SK-N-DZ (cell line): ENCODE measurements at places on chromosomes 1 and 21.

DNA sequence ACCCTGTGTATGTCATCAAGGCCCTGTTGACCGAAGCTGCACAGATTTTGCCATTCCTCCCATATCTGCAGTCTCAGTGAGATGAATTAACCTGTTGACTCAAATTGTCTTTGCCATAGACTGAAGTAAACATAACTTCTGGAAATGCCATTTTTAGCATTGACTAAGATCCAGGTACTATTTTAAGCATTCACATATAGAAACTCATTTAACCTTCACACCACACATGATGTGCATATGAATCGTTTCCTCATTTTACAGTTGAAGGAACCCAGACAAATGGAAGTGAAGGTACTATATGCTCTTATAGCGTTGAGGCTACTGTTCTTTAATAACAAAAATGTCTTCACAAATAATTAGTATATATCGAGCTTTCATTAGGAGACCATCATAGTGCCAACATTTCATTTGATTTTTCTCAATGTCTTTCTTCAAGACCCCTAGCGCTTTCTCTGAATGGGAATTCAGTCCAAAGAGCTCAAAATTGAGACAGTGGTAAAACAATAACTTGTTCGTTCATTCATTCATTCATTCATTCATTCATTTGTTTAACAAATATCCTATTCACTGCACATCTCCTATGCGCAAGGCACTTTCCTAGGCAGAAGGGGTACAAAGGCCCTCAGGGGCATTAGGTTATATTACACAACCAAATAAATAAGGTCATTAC lies 444.7 kb downstream of the ADGRL2 start:
- no peak for DNase-seq

GRCh38 chr1:54546651-54547401 lies 1.2 kb upstream of the ACOT11 start:
- DNase-seq = peak; percentile 49

- no peak for DNase-seq
These were observed 16.5 kb upstream of the NPHP4 start for GRCh38 chr1:6008696-6009095.

DNA sequence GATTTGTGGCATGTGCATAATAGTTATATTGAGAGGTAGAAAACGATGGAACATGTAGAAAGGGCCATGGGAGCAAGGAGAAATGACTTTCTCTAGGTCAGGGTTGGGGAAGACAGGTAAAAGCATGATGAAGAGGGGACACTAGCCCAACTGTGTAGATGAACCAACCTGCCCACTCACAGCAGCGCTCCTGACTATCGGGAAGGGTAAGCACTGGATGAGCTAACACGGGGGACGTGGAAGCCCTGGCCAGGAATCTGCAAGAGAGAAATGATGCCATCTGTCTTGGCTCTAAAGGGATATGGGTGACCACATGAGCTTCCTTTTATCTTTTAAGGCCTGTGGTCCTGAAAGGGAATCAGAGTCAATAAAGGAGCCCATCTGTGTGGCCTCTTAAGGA lies 36.2 kb upstream of the TMEM125 start:
- DNase-seq = no peak

DNA sequence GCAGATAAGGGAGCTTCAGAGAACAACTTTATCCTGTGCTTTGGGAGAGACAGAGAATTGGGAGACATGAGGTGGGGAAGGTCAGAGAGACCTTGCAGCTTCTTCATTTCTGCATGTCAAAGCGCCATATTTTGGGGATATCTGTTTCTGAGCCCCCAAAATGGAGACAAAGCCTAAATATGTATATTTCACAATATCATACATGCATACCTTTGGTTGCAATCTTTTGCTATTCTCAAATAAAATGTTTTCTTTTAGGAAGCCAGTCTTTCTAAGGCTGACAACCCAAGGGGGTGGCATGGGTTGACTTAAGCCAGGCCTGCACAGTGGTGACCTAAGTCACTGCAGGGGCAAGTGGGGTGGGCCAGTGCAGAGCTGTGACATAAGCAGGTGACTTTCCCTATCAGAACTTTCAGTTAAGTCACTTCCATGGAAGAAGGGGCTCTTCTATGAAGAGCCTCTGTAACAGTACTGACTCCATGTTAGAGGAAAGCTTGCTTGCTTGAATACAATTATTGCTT lies 13.9 kb upstream of the MRPL55 start:
- no peak for DNase-seq

- DNase-seq = no peak
These were observed 23.8 kb downstream of the PTTG1IP start for GRCh38 chr21:44849616-44850130.

GRCh38 chr1:205920861-205921569 lies 22.2 kb downstream of the SLC26A9 start:
- DNase-seq = no peak

DNA sequence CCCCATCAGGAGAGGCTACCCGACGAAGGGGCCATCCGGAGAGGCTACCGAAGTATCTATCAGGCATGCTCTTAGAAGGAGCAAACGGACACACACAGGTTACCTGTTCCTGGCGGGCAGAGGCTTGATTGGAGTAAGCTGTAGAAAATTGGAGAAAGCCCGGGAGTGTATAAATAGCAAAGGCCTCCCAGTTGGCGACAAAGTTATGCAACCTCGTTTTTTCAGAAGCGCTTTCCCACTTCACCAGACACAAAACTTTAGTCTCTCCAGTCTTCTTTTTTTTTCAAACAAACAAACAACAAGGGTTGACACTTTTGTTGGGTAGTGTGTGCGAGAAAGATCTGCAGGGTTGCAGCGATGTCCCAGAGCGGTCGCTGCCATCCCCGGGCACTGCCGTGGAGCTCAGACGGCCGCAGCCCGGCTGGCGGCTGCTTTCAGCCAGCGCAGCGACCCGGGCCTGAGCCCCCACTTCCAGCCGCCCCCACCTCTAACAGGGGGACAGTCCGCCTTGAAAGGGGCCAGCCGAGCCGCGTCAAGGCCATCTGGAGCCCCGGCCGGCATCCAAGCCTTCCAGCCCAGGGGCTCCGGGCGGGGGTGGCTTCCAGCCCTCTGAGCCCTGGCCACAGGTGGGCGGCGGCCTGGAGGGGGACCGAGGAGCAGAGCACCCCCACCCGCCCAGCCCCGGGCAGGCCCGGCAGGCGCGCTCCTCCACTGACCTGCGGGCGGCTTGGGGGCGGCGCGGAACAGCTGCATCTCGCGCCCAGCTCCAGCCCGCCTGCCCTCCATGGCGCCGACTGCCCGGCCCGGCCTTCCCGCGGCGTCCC lies 616 bp downstream of the MCOLN3 start:
- no peak for DNase-seq

GRCh38 chr21:44262338-44263056 lies 800 bp upstream of the DNMT3L start:
- DNase-seq = no peak

DNA sequence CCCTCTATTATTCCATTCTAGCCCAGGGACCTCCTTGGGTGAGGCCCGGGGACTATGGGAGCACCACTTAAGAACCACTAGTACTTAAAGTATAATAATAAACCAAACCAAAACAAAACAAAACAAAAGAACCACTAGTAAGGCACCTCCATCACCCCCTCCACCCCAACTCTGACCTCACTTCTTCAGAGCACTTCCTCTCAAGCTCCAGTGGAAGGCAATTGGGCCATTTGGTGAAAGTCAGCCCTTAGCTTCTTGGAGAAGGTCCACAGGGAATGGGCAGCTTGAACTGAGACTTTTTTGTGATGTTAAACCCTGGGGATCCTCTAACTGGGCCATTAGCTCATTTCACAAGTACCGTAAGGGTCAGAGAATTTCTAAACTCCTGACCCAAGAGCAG lies 237.3 kb downstream of the RHOU start:
- DNase-seq = no peak

GRCh38 chr1:150094734-150095265 lies 27.2 kb downstream of the VPS45 start:
- DNase-seq = no peak

DNA sequence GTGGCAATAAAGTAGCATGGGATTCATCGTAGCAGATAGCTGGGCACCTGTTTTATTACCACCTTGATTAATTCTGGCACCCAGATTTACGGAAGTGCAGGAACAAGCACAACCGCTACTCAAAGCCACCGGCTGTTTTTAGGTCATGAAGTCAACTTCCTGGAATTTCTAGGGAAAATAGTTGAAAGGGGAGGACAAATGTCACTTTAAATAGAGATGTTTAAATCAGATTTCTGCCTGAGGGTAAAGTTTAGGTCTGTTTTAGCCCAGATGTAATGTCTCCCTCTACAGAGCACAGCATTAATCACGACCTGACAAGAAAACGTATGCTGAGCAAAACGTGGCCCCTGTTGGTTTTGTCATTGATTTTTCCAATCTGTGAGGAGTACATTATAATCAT lies 8.0 kb downstream of the ADGRL2 start:
- DNase-seq = peak; percentile 88

- DNase-seq = peak; percentile 50
These were observed 3.6 kb downstream of the CR1 start for GRCh38 chr1:207499573-207499972.

DNA sequence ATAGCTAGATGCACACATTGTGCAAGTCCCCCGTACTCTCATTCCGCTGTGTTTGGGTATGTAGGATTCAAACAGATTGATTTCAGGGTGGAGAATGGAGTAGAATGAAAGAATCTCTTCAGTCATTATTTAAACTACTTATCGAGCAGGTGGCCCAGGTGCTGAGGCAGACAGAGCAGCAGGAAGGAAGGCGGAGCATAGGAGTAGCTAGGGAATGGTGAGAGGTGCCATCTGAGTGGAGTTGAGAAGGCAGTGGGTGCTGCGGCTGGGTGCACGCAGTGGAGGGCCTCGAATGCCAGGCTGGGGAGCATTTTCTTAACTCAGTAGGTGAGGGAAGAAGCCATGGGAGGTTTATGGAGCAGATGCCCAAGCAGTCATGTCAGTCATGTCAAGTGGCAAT lies 45.2 kb upstream of the CD101 start:
- DNase-seq = no peak

- DNase-seq = no peak
These were observed 6.9 kb downstream of the PDPN start for GRCh38 chr1:13590486-13590885.

DNA sequence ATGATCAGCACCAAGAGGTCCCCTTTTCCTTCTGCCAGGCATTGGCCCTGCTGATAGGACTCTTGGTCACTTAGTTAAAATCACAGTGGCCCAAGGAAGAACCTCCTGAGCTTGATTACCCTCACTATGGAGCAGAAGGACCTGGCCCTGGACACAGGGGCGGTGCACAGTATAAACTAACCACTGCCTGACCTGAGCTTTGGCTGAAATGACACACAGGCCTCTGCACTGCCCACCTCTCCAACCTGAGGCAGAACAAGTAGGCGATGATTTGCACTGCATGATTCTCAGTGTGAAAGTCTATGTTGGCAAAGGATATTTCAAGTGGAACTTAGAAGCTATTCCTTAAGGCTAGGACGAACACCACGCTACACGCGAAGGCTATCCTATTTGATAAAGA lies 48.5 kb downstream of the CAPN2 start:
- no peak for DNase-seq

GRCh38 chr1:247387565-247387964 lies 28.4 kb upstream of the NLRP3 start:
- DNase-seq = no peak

DNA sequence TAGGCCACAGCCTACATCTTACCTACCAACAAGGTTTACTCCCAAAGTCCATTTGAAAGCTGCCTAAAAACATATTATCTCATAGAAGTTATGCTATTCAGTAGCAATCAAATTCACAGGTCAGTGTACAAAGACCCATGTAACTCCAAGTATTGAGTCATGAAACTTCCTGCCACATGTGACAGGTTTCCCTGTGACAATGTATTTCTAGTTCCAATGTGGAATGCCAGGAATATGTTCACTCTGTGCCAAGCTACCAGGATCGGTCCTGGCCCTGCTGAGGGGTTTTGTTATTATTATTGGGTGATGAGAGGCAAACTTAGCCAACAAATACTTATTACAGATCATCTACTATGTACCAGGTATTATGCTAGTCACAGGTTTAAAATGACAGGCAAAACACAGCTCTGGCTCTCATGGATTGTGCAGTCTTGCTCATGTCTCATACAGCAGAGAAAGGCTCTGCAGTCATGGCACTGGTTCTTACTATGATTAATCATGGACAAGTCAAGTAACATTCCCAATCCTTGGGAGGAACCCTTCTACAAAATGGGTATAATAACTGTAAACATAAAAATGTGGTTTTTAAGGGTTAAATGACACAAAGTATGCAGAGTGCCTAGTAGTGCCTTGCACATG lies 22.5 kb downstream of the DPH5 start:
- no peak for DNase-seq

DNA sequence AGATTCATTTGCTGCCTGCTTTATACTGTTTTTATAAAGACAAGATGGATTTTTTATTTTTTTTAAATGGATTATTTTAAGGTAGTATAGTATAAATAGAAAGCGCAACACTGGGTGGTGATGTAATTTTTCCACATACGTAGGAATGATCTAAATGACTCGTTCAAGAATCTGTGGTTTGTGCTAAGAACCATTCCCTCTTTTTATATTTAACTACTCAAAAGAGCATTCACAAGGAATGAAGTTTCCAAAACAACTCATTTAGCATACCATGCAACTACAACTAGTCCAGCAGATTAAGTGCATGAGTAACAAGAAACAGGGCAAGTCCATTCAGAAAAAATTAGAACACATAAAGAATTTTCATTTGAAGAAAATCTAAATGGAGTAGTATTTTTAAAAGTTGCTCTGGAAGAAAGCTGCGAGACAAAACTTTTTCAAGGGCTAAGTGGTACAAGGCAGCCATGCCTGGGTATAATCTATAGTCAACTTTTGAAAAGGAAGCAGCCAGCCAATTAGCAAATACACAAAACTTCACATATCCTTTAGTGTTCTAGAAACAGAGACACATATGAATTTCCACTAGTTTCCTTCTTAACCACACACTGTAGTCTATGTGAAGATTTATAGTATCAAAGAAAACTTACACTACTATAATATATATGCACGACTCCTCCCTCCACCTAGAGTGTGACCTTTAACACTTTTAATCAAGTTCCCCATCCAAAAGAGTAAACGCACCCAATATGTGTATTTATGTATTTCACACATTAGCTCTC lies 23.4 kb downstream of the GTF2B start:
- no peak for DNase-seq

DNA sequence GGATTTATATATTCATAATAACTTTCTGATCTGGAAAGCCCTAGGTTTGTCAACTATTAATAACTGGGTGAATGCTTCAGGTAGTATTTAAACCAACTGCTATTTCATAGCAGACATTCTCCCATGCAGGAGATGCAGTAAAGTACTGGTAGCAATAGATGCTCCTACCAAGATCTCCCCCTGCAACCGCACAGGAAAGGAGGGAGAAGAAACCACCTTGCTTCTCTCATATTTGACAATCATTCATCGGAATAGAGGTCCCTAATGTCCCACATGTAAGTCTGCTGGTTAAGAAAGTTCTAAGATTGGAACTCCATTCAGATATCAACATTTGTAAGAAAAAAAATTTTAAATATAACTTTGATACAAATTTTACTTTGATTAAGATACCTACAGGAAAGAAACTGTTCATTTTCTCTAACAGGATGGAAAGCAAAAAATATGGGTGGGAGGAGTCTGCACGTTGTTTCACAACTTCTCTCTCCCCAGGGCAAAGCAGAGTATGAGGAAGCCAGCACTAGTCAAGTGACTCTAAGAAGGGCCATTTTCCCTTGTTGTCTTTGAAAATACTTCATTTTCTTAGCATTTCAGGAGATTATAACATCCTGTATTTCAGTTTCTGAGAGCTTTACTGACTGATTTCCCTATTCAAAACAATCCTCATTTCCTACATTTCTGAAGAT lies at the start of gene PYHIN1:
Gene PYHIN1, plus strand, starts transcription at position 498 of the 683 bp plus-strand sequence. CDS start 5,359 bp downstream, outside the sequence.
- DNase-seq = no peak
